ENCODE measurements at places on chromosomes 6 and 20.

- no peak for DNase-seq
Measured at GRCh38 chr6:139544701-139545057, 170.2 kb upstream of the CITED2 start.

DNA sequence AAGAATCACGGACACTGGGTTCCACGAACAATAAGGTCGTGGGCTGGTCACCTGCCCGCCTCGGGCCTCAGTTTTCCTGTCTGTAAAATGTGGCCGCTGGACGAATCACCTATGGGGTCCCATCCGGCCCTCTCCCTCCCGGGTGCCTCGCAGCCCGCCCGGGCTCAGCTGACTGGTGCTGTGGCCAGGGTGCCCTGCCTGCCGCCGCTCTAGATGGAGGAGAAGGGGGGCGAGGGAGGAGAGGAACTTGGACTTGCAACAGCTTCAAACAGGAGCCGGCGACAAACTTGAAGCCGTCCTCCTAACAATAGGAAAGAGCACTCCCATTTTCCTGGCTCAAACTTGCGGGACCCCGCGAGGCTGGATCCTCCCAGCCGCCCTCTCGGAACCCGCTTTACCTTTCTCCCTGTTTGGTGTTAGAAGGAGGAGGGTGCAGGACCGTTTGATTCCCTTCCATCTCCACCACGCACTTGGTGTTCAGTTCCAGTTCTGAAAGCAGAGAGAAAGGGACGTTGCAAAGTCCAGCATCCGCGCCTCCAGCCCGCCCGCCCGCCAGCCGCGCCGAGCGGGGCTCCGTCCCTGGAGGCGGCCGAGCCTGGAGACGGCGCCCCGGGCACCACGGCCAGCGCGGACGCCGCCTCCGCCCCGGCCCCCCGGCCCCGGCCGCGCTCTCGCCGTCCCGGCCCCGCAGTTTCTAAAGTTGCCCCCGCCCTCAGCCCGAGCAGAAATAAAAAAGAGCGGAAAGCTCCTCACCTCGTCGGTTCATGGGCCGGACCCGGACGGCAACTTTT lies 584 bp downstream of the KIF13A start:
- peak; percentile 42 for DNase-seq

DNA sequence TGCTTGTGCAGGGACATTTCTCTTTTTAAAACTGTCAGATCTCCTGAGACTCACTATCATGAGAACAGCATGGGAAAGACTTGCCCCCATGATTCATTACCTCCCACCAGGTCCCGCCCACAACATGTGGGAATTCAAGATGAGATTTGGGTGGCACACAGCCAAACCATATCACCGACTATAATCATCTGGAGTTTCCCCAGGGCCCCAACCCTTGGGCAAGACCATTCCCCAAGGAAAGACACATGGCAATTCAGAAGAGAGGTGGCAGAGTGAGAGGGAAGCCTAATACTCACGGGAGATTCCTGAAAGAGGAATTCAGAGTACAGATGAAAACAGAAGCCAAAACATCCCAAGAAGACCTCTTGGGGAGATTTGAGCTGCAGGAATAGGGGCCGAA lies 291.0 kb upstream of the PLCB4 start:
- peak; percentile 70 for DNase-seq

GRCh38 chr6:114404339-114404955 lies 61.6 kb upstream of the HS3ST5 start:
- no peak for DNase-seq

DNA sequence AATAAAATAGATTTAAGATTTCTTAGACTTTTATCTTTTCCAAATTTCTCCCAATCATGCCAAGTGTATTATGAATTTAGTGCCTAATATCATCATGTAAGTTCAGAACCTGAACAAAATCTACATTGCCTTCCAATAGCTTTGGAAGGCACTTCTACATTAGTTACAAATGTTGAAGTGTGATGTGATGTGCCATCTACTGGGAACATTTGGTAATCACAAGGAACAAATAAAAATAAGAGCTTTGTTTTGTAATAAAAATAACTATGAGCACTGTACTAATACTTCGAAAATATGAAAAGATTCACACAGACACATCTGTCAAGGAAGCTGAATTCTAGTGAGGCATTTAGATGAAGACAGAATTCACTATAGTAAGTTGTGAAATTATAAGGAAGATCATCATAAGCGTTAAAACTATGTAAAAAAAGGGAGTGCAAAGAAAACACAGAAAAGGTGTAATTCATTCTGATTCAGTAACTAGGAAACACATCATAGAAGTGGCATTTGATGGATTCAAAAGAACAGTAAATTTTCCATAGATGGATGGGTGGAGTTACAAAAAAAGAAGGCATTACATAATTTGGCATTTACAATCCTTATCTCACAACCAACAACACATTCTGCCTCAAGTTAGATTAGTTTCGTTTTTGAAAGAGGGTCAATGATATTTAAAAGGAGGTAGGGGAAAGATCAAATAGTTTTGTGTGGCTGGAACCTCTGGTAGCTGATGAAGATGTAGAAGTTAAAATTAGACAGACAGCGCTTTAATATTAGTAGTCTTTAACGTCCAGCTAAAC lies 161.0 kb downstream of the ASCC3 start:
- DNase-seq: peak; percentile 20

DNA sequence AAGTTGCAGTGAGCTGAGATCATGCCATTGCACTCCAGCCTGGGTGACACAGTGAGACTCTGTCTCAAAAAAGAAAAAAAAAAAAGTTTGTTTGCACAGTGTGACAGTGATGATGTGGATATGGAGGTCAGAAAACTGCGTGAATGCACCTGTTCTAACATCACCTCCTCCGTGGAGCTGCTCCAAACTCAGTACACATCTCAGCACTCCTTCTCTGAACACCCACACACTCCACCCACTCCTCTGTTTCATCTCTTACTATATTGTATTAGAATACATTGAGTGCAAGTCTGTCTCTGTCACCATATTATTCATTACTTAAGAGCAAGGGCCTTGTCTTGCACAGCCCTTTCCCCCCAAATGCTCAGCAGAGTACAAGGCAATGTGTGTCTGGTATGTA lies 51.5 kb upstream of the ENPP4 start:
- DNase-seq: no peak

DNA sequence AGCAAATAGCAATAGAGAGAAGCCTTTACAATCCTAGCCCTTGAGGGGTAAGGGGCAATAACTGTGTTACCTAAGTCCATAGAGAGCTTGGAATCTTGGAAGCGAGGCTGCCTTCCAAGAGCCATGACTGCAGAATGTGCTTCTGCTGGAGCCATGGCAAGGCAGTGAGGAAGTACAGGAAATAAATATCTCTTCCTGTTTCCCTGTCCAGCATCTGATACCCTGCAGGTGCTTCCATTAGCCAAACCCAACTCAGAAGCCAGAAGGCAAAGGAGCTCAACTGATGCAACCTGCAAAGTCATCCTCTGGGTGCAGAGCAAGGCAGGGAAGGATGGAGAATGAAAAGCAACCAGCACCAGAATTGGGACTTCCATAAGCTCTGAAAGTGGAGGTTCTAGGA lies 41.0 kb upstream of the KLHL31 start:
- DNase-seq: no peak

GRCh38 chr20:2261046-2261485 lies 34.7 kb upstream of the TGM3 start:
- DNase-seq: no peak

- DNase-seq: no peak
Measured at GRCh38 chr6:107943626-107944439, 14.2 kb downstream of the SEC63 start.

- DNase-seq: no peak
Measured at GRCh38 chr20:13220904-13221297, at the start of gene ISM1. TSS of gene ISM1 (plus strand) at chr20:13221274. CDS start at chr20:13221777, 503 bp downstream.

GRCh38 chr6:56072856-56073255 lies 174.5 kb downstream of the COL21A1 start:
- peak; percentile 36 for DNase-seq

- peak; percentile 34 for DNase-seq
Measured at GRCh38 chr6:122428781-122429180, 29.3 kb downstream of the HSF2 start.

GRCh38 chr20:64100946-64101688 lies 6.2 kb downstream of the NPBWR2 start:
- DNase-seq: no peak

GRCh38 chr6:125547381-125547780 lies 202.1 kb upstream of the HEY2 start:
- no peak for DNase-seq

DNA sequence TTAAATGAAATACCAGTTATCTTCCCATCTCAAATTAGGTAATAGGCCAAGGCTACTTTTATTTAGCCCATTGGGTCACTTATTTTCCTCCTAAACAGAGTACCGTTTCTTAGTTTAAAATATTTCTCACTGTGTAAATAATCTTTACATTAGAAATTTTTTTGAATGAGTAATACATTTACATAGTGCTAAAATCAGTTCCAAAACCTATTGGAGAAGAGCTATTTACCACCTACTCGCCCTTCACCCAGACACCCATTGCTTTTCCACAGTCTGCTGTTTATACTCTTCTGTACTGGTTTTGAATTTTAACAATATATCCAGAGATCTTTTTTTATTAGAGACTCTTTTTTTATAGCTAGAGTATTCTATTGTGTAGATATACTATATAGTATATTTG lies 36.9 kb downstream of the MCM8 start:
- no peak for DNase-seq

DNA sequence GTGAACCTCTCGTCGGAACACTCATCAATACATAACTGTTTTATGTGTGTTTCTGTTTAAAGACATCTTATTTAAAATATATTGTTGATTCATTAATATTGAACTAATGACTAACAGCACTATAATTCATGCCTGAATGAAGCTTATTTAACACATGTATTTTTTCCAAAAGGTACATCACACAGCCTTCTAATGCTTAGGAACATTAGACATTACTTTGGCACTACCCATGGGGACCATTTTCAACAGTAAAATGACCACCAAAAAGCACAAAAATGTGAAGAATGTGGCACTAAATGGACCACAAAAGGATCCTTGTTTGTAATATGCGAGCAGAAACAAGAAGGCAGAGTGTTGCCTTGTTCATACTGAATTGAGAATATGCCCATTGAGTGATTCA lies 109.2 kb downstream of the CEP57L1 start:
- no peak for DNase-seq

- DNase-seq: peak; percentile 29
Measured at GRCh38 chr6:80165143-80165542, 58.7 kb downstream of the BCKDHB start.

DNA sequence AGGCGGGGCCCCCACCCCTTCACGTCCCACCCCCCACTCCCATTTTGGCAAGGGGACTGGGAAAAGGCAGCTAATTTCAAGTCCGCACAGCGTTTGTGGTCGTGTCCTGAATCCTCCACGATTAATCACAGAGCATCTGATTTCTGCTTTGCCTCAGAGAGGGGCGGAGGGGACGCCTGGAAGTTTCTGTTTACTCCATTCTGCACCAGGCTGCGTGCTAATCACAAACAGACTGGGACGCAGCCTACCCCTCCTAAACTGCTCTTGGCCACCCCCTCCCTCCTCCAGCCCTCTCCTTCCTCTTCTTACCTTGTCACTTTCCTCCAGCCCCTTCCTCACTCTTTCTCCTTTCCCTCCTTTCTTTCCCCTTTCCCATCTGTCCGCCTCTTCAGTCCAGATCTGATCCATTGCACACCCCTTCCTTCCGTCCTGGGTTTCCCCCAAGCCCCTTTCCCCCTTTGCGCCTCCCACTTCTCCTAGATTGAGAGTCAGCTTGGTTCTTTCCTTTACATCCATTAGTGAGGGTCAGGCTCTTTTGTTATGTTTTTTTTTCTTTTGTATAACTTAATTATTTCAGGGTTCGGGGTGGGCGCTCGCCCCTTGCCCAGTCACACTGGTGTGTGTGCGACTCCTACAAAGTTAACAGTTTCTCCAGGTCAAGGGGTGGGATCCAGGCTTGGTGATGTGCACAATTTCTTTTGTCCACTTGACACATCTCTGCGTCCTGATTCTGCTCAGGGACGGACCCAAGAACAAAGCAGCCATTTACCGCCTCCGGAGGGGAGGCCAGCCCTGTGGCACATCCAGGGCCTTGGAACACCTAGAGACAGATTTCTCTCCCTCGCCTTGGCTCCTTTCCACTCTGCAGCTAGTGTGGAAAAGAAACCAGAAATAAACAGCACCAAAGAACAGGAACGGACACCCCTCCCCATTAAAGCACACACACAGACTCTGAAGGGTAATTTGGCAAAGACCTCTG lies 520 bp upstream of the RIPOR3 start:
- DNase-seq: peak; percentile 70

- DNase-seq: no peak
Measured at GRCh38 chr6:49632727-49633126, 3.9 kb downstream of the RHAG start.

- no peak for DNase-seq
Measured at GRCh38 chr20:36806049-36806448, 32.5 kb upstream of the DSN1 start.

GRCh38 chr20:5654557-5654956 lies 95.6 kb upstream of the SHLD1 start:
- peak; percentile 85 for DNase-seq

DNA sequence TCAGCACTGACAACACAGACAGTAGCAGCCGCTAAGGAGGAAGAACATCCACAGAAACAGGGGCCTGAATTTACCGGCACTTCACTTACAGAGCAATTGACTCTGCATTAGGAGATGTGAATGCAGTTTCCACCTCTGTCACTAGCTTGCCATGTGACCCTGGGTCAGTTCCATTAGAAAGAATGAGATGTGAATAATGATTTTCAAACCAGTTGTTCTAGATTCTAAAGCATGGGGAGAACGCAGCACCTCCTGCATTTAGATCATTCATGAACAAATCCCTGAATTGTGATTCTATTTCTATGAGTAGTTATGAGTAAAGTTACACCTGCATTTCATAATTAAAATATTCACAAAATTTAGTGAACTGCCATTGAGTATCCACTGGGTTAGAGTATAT lies 197.3 kb upstream of the EXOC2 start:
- DNase-seq: no peak

DNA sequence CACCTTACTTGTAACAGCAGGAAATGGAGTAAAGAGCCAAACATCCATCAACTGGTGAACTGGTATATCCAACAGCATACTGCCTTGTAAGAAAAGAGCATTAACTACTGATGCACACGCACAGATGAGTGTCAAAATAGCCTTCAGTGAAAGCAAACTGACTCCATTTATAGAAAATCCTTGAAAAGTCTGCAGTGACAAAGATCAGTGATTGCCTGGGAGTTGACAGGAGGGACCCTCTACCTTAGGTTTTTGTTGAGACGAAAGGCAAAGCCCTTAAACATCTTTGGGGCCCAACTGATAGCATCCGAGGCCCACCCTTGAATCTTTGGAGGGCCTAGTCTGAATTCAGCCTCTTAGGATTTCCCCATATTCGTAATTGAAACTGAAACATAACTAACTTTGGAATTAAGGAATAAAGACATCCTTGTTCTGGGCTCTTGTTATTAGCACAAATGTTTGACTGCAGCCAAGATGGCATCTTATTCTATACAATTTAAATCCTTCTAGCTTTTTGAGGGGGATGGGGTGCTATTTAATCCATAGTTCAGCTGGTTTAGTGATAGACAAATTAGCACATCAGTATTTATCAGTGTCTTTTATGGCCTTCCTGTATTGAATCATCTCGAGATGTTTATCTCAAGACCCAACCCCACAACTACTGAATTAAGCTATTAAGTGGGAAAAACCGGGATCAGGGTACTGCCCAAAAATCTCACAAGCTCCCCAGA lies 13.0 kb downstream of the FBXO5 start:
- DNase-seq: no peak

- DNase-seq: peak; percentile 54
Measured at GRCh38 chr6:63730311-63730710, 94.7 kb downstream of the PHF3 start.

- DNase-seq: no peak
Measured at GRCh38 chr6:46451343-46451742, 39.9 kb downstream of the RCAN2 start.
